Bladder microvascular endothelial cell (primary cell): ENCODE measurements at places on chromosomes 11 and 22. TPM values are rescaled to one million over a fixed set of nuclear protein-coding genes. Genes with fewer than 3 reads are reported as not detected.

FOLR1 gene
- total RNA-seq: not detected in 2 replicates

SLC6A5 gene
- total RNA-seq: not detected in 2 replicates

OVOL1 gene
- not detected in 2 replicates for total RNA-seq

ZFP91 gene
- total RNA-seq: 29.6 and 45.2 TPM in 2 replicates

DNAJB13 gene
- total RNA-seq: not detected in 2 replicates

EMID1 gene
- total RNA-seq: under 0.01 and 3.5 TPM in 2 replicates

OR51I1 gene
- not detected in 2 replicates for total RNA-seq

ADORA2A gene
- total RNA-seq: 13.4 and 14.2 TPM in 2 replicates

PIH1D2 gene
- 0.63 and 0.97 TPM in 2 replicates for total RNA-seq

NLRP10 gene
- 0.06 TPM in 1 of 2 replicates, not detected in the other for total RNA-seq

CCDC81 gene
- 0.32 and 1.3 TPM in 2 replicates for total RNA-seq

ALDH3B1 gene
- 0.16 and 0.63 TPM in 2 replicates for total RNA-seq

NUMA1 gene
- total RNA-seq: 131 and 164 TPM in 2 replicates

TPP1 gene
- total RNA-seq: 35.5 and 214 TPM in 2 replicates

FOLR2 gene
- total RNA-seq: not detected in 2 replicates

LRRC75B gene
- total RNA-seq: 1.3 and 3.3 TPM in 2 replicates

FGF4 gene
- not detected in 2 replicates for total RNA-seq

OR4D5 gene
- not detected in 2 replicates for total RNA-seq

FLRT1 gene
- total RNA-seq: not detected in 2 replicates

MSANTD2 gene
- 5.0 and 9.3 TPM in 2 replicates for total RNA-seq

RAB39A gene
- total RNA-seq: 0.13 TPM in 1 of 2 replicates, not detected in the other

NUP98 gene
- total RNA-seq: 62.2 and 124 TPM in 2 replicates

ARAP1 gene
- total RNA-seq: 53.4 and 106 TPM in 2 replicates
